ENCODE measurements at places on chromosomes 2 and 18. TPM values are rescaled to one million over a fixed set of nuclear protein-coding genes. Genes with fewer than 3 reads are reported as not detected.

- H3K36me3 ChIP-seq: peaks cover 14% of the 10 kb centered on the region
- no peak overlapping the region for H3K4me3 ChIP-seq
- no peaks in the 10 kb centered on the region for H3K27me3 ChIP-seq
- no peak for DNase-seq
- H3K4me1 ChIP-seq: peaks cover 21% of the 10 kb centered on the region
- no peak overlapping the region for H3K27ac ChIP-seq
Measured at GRCh38 chr2:201467666-201468065, 16.1 kb downstream of the STRADB start.

- no peak overlapping the region for H3K4me3 ChIP-seq
- H3K36me3 ChIP-seq: peaks cover 82% of the 10 kb centered on the region
- no peak for DNase-seq
- no peaks in the 10 kb centered on the region for H3K4me1 ChIP-seq
- no peak overlapping the region for H3K27ac ChIP-seq
Measured at GRCh38 chr2:27202854-27203253, 9.0 kb upstream of the ATRAID start.

DNA sequence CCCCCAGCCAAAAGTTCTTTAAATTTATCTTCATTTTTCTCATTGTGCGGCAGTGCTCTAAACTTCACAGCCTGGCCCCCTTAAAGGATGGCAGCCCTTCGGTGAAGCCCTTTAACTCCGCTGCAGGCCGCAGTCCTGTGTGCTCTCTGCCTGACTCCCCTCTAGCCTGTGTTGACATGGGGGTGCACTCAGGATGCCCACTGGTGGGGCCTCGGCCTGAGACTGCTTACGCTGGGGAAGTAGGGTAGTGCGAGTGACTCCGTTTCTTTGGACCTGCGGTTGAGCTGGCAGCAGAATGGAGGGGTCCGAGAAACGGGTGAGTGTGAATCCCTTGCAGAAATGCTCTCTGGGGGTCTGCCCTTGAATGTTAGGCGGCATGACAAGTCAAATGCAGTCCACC, 5.6 kb downstream of the RAB12 start:
- no peaks in the 10 kb centered on the region for H3K27me3 ChIP-seq
- peaks cover 82% of the 10 kb centered on the region for H3K4me1 ChIP-seq
- DNase-seq: no peak
- H3K36me3 ChIP-seq: no peaks in the 10 kb centered on the region

- H3K4me1 ChIP-seq: peaks cover 21% of the 10 kb centered on the region
- H3K27me3 ChIP-seq: no peaks in the 10 kb centered on the region
- H3K4me3 ChIP-seq: peak overlapping the region; percentile 26
- H3K36me3 ChIP-seq: no peaks in the 10 kb centered on the region
Measured at GRCh38 chr2:226969417-226970080, 133.7 kb downstream of the RHBDD1 start.

DNA sequence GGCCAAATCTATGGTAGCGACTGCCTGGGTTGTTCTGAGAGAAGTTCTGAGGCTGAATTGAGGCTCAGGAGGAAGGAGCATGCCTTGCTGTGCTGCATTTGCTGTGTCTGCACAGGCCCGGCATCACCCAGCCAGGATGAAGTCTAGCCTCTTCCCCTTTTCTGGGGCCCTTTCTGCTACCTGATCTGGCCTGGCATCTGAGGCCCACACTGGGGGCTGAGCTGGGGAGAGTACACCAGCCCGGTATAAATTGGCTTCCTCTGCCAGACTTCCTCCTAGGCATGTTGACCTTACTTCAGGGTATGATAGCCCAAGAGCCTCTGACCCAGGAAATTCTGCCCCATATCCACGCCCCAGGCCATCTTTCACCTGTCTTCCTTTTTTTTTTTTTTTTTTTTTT, 30.0 kb downstream of the MRPL35 start:
- H3K27me3 ChIP-seq: no peaks in the 10 kb centered on the region
- no peak overlapping the region for H3K4me3 ChIP-seq
- DNase-seq: no peak
- H3K4me1 ChIP-seq: peaks cover 21% of the 10 kb centered on the region
- H3K36me3 ChIP-seq: peaks cover 7% of the 10 kb centered on the region
- H3K27ac ChIP-seq: peak overlapping the region; percentile 98

Gene CDC42EP3
- 67.7 TPM for total RNA-seq

Measured in esophagus muscularis mucosa (tissue), 4 donors.